Activated B cell treated with CpG ODN at 0.5 μM for 24 hours (primary cell): ENCODE measurements at places on chromosomes 4 and X. TPM values are rescaled to one million over a fixed set of nuclear protein-coding genes. Genes with fewer than 3 reads are reported as not detected.

HELT gene
- not detected in 2 replicates for total RNA-seq

RAB33A gene
- total RNA-seq: 6.9 and 8.0 TPM in 2 replicates

- DNase-seq: no peak
Observed at GRCh38 chr4:182975806-182976205, 58.6 kb upstream of the DCTD start.

GRCh38 chrX:129959493-129959832 lies 23.0 kb upstream of the BCORL1 start:
- DNase-seq: no peak

GRCh38 chr4:6188687-6189305 lies 11.6 kb downstream of the JAKMIP1 start:
- no peak for DNase-seq
